H54 (cell line): ENCODE measurements at places on chromosomes 16 and 17.

GRCh38 chr16:13919330-13919682 lies 648 bp upstream of the ERCC4 start:
- no peak for DNase-seq

- DNase-seq: no peak
Observed at GRCh38 chr17:39304188-39304587, 78.4 kb upstream of the STAC2 start.

- no peak for DNase-seq
Observed at GRCh38 chr16:79401782-79402181, 198.8 kb downstream of the MAF start.

GRCh38 chr17:73201215-73202069 lies 8.6 kb downstream of the COG1 start:
- no peak for DNase-seq

- DNase-seq: peak; percentile 25
Observed at GRCh38 chr17:59914274-59914854, 21.4 kb downstream of the RPS6KB1 start.

DNA sequence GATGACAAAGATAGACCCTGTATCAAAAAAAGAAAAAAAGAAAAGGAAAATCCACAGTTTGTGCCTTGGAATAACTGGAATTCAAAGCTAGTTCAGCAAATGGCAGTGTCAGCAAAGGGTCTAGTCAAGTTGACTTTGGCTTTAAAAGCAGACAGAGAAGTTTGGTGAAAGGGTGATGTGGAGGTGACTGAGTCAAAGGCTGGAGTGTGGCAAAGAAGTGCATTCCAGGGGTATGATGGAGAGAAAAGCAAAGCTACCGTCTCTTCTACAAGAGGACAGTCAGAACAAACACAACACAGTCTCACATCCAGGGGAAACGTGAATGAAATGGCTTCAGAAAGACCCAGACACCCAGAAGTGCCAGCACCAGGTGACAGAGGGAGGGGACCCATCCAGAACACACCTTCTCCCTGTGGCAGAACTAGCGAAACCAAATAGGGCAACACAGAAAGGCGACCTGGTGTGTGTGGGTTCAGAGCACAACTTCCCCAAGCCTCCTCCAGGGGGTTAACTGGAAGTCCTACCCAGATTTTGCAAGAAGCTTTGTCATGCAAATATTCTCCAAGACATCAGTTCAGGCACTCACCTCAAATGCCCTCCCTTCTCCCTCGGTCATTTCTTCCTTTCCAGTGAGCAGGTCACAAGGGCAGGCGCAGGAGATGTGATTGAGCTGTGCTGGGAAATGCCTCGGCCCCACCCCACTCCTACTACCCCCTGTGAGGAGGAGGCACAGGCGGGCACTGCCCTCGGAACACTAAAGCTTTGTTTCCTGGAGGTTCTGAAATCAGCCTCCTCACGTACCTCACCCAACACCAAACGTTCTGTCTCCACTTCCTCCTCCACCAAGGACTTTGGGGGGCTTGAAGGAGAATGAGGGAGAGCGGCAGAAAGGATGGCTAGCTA lies 481.9 kb downstream of the SOX9 start:
- peak; percentile 77 for DNase-seq

DNA sequence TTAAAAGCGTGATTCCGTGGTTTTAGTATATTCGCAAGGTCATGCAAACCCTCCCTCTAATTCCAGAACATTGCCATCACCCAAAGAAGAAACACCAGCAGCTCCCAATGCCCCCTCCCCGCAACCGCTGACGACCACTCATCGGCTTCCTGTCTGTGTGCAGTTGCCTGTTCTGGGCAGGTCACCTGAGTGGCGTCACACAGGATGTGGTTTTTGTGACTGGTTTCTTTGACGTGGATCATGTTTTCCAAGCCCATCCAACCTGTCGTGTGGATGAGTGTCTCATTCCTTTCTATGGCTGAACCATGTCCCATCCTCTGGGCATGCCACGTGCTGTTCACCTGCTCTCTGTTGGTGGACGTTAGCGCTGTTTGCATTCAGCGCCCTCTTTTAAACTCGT lies 8.2 kb upstream of the ATP2C2 start:
- DNase-seq: no peak

GRCh38 chr17:34169496-34169895 lies 85.6 kb upstream of the CCL2 start:
- no peak for DNase-seq

GRCh38 chr16:74622005-74622404 lies 15.1 kb upstream of the GLG1 start:
- no peak for DNase-seq

- no peak for DNase-seq
Observed at GRCh38 chr16:57262841-57263540, 17.9 kb downstream of the ARL2BP start.

- DNase-seq: no peak
Observed at GRCh38 chr16:89808475-89808874, 8.0 kb downstream of the FANCA start.

DNA sequence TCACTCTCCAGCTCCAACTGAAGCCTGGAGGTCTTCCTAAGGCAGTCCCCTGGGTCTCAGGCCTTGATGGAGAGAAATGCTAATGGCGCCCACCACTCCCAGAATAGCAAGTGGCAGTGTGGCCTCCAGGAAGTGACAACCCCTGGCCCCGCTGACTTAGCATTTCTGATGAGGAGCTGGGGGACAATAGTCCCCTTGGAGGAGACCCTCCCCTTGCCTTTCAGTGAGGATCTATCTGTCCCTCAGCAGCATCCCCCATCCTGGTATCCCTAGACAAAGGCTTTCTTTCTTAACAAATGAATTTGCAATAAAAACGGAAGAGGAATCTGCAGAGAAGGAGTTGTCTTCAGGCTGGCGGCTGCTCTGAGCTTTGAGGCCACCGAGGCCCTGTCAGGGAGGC lies 68.8 kb downstream of the LITAF start:
- no peak for DNase-seq

DNA sequence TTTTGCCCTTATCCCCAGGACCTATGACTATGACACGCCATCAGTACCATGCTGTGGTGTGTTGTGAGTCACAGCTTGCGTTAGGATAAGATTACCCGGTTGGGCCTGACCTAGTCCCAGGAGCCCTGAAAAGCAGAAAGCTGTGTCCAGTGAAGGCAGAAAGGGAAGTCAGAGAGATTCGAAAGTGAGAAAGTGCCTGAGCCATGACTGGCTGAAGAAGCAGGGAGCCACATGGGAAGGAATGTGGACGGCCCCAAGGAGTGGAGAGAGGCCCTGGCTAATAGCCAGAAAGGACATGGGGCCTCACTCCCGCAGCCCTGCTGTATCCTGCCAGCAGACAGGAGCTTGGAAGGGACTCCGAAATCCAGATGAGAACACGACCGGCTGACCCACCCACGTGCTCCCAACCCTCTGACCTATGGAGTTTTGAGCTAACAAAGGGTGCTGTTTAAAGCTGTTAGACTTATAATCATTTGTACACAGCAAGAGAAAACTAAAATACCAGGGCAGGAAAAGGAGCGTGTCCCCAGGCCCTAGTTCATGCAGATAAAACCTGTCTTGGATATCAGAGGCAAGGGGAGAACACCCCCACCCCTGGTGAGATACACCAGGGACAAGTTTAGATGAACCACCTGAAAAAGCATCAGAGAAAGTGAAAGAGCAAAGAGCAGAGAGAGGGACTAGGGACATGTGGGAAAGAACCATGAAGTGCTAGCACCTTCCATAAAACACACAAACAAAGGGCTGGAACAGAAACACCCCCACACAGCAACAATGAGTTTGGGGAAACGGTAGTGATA lies 115.3 kb downstream of the SLC39A11 start:
- DNase-seq: peak; percentile 76

GRCh38 chr17:75507733-75508719 lies 7.3 kb downstream of the CASKIN2 start:
- DNase-seq: peak; percentile 84

DNA sequence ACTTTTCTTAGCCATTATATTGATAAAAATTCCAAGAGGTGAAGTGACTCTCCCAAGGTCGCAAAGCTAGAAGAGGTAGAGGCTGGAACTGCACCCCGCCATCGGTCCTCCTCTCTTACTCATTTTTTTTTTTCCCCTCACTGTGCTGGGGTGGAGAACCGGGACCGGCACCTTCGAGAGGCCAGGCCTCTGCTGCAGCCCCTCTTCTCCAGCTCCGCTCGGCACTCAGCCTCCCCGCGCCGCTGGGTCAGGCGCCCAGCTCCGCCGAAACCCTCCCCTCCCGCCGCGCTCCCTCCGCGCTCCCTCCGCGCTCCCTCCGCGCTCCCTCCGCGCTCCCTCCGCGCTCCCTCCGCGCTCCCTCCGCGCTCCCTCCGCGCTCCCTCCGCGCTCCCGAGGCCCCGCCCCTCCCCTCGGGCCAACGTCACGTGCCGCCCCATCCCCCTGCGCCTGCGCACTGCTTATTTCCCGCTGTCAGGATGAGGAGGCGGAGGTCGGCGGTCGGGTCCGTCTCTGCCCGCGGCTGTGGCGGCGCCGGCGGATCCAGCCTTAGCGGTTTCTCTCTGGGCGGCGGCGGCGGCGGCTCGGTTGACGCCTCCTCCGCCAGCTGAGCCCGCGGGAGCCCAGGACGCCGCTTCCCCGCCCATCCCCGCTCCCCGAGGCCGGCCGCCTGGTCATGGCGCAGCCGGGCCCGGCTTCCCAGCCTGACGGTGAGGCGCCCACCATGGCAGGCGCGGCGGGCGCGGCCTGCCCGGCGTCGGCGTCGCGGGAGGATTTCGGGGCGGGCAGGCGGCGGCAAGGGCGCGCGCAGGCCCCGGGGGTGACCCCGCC lies at the start of gene RABEP1:
Gene RABEP1 (plus strand): TSS at position 471 of the 828 bp plus-strand sequence. CDS start 203 bp downstream, at position 674.
- peak; percentile 69 for DNase-seq

GRCh38 chr17:34254146-34254545 lies 939 bp upstream of the CCL2 start:
- DNase-seq: no peak

GRCh38 chr16:9134739-9135138 lies 43.3 kb downstream of the HAPSTR1 start:
- DNase-seq: peak; percentile 37

GRCh38 chr16:84581158-84581557 lies 36.7 kb downstream of the COTL1 start:
- no peak for DNase-seq

GRCh38 chr17:2267354-2267753 lies 36.2 kb downstream of the SMG6 start:
- DNase-seq: no peak

DNA sequence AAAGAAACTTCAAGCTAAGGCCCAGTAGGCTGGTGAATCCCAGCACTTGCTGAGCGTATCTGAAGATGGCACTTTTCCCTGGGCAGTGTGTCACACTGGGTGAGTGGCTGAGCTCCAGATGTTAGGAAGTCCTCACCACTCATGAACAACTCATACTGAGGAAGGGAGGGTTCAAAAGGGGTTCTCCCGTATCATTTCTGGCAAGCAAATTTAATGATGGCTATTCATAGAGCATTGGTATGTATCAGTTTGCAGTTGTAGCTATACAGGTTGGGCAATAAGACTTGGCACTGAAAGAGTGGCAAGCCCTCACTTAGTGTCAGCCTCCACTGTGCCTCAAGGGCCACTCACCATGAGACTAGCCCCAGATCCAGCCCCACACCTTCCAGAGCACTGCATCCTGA lies 10.7 kb downstream of the GFOD2 start:
- no peak for DNase-seq

DNA sequence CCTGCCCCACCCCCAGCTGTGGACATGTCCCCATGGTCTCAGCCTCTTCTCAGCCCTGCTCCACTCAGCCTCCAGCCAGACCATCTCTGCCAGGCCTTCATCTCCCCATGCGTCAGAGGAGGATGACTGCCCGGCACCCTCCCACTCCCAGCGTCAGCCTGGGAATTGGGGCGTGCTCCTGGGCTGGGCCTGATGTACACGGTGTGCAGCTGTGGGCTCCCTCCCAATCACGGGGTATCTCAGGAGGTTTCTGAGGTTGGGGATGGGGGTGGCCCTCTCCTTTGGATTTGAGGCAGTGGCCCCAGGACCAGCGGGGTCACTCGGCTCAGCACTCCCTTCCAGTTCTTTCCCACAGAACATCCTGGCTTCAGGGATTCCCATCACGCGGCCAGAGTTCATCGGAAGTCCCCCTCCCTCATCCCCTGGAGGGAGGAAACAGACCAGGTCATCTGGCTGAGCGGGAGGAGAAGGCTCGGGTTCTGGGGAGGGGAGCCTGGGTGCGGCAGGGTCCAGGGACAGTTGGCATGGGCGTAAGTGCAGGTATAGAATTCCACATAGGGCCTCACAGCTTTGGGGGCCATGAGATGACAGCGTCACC lies 36.9 kb downstream of the SOCS3 start:
- DNase-seq: no peak

- no peak for DNase-seq
Observed at GRCh38 chr17:63832455-63832854, 5.0 kb upstream of the FTSJ3 start.

DNA sequence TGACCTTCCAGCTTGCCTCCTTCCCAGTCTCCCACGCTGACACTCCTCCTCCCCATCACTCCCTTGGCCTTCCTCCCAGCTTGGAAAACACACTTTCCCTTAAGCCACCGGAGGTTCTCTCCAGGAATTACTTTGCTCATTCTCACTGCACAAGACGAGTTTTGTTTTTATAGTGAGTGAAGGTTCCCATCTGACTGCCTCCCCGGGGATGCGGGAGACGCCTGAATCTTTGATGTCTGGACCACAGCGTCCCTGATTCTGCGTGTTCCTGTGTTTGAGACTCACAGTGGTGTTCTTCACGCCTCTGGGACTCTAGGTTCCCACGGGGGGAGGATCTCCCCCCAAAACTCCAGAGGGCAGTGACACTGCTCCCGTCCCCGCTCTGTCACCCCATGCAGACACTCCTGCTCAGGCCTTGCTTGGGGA lies 2.0 kb downstream of the DNAI2 start:
- DNase-seq: no peak

GRCh38 chr17:3647769-3648555 lies 11.4 kb downstream of the CTNS start:
- no peak for DNase-seq

DNA sequence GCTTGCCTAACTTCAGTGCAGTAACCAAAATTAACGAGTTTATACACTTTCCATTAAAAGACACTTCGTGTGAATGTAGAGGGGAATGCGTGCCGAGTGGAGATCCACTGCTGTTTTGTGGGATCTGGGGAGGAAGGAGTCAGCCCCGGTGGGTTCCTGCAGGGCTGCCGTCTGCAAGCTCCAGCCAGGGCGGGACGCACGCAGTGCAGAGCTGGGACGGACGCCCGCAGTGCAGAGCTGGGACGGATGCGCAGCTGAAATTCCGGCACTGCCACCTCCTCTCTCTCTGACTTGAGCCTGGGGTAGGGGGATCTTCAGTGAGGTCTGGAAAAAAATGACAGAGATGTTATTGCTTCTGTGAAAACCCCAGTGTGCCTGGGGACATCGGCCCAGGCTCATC lies 16.5 kb upstream of the ZC3H18 start:
- DNase-seq: no peak

DNA sequence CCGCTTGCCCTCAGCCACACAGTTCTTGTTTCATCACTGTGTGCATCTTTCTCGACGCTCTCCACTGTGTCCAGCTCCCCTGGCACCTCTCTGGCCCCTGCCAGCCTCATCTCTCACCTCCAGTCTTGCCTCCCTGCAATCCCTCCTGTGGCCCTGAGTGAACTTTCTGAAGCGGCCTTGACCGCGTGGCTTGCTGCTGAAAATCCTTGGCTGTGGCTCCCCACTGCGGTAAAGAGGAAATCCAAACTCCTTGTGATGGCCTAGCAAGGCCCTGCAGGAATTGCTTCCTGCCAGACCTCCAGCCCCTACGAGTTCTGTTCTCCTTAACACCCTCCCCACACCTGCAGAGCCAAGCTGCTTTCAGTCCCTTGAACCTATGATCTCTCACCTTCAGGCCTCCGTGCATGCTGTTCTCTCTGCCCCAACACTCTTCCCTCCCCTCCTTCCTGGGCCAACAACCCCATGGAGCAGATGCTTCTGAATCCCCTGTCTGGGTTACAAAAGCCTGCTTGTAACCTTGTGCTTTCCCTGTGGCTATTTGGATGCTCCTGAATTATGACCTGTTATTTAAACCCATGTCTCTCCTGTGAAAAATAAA lies 33.6 kb upstream of the BRD7 start:
- no peak for DNase-seq
